ENCODE measurements at places on chromosomes 16 and 17. TPM values are rescaled to one million over a fixed set of nuclear protein-coding genes. Genes with fewer than 3 reads are reported as not detected.

DNA sequence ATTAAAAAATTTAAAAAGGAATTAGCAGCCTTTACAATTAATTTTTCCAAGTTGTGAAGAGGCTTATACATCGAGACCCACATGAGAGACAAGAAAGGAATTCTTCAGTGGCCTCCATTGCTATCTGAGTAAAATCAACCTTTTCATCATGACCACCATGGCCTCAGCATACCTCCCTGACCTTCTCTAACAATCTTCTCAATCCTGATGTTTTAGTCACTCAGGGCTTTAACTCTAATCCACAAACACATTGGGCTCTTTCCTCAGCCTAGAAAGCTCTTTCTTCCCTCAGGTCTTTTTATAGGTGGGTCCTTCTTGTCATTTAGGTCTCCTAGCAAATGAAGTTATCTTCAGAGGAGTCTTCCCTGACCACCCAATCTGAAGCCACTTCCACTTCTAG is 46.4 kb downstream of the SPOP start:
- DNase-seq = no peak
- no peaks in the 10 kb centered on the region for H3K27me3 ChIP-seq
- peaks cover 30% of the 10 kb centered on the region for H3K4me1 ChIP-seq
- H3K4me3 ChIP-seq = no peak overlapping the region

DNA sequence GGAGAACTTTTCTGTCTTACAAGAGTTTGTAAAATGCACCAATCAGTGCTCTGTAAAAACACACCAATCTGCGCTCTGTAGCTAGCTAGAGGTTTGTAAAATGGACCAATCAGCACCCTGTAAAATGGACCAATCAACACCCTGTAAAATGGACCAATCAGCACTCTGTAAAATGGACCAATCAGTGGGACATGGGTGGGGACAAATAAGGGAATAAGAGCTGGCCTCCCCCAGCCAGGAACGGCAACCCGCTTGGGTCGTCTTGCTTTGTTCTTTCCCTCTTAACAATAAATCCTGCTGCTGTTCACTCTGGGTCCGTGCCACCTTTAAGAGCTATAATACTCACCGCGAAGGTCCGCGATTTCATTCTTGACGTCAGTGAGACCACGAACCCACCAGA is 18.5 kb upstream of the KCNG4 start:
- no peaks in the 10 kb centered on the region for H3K36me3 ChIP-seq
- H3K27me3 ChIP-seq = no peaks in the 10 kb centered on the region
- H3K4me3 ChIP-seq = no peak overlapping the region
- DNase-seq = no peak

Gene XYLT1
- 15.0 TPM for total RNA-seq

Gene CCDC144A
- 18.6 TPM for total RNA-seq

Gene KIF2B
- not detected for total RNA-seq

Gene TMEM235
- not detected for total RNA-seq

Gene SEZ6
- not detected for total RNA-seq

- H3K27ac ChIP-seq = no peak overlapping the region
- H3K4me1 ChIP-seq = no peaks in the 10 kb centered on the region
- no peak overlapping the region for H3K4me3 ChIP-seq
Measured at GRCh38 chr16:16101585-16101984, 121.7 kb downstream of the ABCC6 start.

DNA sequence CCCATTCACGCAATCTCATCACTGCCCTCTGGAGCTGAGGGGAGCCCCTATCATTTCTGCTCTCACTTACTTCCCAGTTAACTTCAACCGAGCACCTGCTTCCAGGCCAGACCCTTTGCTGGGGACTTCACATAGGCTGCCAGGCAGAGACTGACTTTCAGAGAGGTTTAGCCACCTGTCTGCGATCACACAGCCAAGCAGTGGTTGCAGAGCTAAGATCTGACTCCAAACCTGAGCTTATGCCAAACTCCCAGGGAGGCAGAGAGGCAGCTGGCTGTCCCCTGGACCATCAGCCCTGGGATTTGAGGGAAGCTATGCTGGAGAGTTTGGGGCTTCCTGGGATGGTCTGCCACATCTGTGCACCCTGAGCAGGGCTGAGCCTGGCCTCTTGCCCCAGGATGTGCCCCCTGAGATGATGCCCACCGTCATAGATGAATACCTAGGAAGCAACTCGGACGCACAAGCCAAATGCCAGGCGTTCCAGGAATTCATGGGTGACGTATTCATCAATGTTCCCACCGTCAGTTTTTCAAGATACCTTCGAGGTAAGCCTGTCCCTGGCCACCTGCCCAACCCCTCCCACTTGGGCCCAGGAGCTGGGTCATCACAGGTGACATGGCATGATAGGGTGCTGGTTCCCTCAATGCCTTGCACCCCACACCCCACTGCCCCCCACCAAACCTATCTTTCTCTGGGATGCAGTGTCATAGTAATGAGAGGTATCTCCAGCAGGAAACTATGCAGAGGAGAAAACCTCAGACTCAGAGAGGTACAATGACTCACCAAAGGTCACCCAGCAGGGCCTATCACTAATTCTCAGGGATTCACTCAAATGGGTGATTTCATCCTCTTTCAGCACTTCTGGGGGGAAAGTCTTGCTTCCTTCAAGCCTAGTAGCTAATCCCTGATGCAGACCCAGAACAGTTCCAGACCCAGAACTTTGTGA is 10.0 kb downstream of the CES3 start:
- no peak overlapping the region for H3K27ac ChIP-seq
- H3K36me3 ChIP-seq = no peaks in the 10 kb centered on the region
- H3K4me3 ChIP-seq = no peak overlapping the region

- H3K36me3 ChIP-seq = no peaks in the 10 kb centered on the region
- no peaks in the 10 kb centered on the region for H3K27me3 ChIP-seq
- no peak for DNase-seq
- no peaks in the 10 kb centered on the region for H3K4me1 ChIP-seq
- no peak overlapping the region for H3K4me3 ChIP-seq
Measured at GRCh38 chr16:86214326-86215232, 295.7 kb upstream of the FOXF1 start.

DNA sequence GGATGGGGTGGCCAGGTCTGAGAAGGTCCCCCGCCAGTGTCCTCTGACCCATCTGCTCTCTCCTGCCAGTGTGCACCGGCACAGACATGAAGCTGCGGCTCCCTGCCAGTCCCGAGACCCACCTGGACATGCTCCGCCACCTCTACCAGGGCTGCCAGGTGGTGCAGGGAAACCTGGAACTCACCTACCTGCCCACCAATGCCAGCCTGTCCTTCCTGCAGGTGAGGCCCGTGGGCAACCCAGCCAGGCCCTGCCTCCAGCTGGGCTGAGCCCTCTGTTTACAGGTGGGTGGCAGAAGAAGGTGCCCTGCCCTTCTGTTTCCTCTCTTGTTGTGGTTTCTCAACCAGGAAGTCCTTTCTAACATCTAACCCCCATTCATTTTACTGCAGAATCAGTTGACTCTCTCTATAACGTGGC is 7.1 kb downstream of the ERBB2 start:
- no peaks in the 10 kb centered on the region for H3K27me3 ChIP-seq
- H3K4me3 ChIP-seq = no peak overlapping the region
- peak; percentile 21 for DNase-seq
- H3K36me3 ChIP-seq = no peaks in the 10 kb centered on the region

DNA sequence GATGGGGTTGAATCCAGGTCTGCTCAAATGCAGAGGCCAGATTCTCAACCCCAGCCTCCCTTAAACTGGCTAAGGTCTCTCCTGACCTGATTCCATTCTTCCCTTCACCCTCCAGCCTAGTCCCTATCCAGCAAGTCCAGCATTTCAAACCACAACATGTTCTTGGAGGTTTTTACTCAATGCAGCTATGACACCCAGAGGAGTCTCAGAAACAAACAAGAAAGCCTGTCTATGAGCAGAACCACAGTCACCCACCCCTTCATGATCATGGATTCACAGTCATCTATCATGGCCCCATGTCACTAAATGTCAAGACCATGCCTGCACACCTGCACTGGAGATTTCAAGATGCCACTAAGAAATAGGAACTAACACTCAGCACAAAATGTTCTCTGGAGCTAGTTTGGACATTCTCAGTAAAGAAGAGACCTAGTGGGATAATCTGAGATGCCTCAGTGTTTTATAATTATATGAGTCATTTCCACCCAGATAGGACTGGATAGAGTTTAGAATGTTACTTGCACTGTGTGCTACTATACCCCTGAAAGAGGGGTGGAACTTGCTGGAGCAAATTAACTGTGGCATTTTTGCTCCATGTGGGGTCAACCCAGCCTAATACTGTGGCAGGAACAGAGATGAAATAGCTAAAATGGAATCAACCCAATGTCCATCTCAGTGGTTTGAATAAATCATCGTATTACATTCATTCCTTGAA is 9.5 kb upstream of the METTL22 start:
- no peak overlapping the region for H3K4me3 ChIP-seq
- H3K4me1 ChIP-seq = no peaks in the 10 kb centered on the region
- no peaks in the 10 kb centered on the region for H3K27me3 ChIP-seq
- no peak for DNase-seq
- H3K36me3 ChIP-seq = no peaks in the 10 kb centered on the region

DNA sequence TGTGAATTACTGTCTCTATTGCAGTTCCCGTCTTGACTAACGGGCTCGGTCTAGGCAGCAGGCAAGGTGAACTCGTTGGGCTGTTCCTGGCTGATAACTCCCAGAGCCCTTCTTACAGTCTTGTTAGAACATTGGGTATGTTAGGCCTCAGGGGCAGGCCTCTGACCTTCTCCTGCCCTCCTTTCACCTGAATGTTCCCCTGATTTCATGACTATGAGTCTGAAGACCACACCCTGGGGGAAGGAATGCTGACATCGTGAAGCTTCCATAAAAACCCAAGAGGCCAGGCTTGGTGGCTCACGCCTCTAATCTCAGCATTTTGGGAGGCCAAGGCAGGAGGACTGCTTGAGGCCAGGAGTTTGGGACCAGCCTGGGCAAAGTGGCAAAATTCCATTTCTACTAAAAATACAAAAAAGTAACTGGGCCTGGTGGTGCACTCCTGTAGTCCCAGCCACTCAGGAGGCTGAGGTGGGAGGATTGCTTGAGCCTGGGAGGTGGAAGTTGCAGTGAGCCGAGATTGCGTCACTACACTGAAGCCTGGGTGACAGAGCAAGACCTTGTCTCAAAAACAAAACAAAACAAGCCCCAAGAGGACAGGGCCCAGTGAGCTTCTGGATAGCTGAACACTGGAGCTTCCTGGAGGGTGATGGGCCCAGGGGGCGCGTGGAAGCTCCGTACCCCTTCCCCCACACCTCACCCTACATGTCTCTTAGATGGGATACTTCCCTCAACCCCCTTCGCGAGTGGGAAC is 47.8 kb upstream of the FBXO47 start:
- no peak overlapping the region for H3K4me3 ChIP-seq
- H3K4me1 ChIP-seq = no peaks in the 10 kb centered on the region
- H3K27me3 ChIP-seq = no peaks in the 10 kb centered on the region
- H3K27ac ChIP-seq = no peak overlapping the region
- DNase-seq = no peak

Gene CHMP1A
- total RNA-seq = 78.8 TPM

GRCh38 chr17:80981062-80981902 is 10.4 kb upstream of the CHMP6 start:
- no peaks in the 10 kb centered on the region for H3K36me3 ChIP-seq
- no peak overlapping the region for H3K27ac ChIP-seq
- no peaks in the 10 kb centered on the region for H3K4me1 ChIP-seq

All from aorta (tissue), 5 donors.